Fibroblast of skin of abdomen (primary cell): ENCODE measurements at places on chromosomes 5 and 9.
A peak's percentile ranks its signal among the peaks of the same experiment; 100 is the strongest.

DNA sequence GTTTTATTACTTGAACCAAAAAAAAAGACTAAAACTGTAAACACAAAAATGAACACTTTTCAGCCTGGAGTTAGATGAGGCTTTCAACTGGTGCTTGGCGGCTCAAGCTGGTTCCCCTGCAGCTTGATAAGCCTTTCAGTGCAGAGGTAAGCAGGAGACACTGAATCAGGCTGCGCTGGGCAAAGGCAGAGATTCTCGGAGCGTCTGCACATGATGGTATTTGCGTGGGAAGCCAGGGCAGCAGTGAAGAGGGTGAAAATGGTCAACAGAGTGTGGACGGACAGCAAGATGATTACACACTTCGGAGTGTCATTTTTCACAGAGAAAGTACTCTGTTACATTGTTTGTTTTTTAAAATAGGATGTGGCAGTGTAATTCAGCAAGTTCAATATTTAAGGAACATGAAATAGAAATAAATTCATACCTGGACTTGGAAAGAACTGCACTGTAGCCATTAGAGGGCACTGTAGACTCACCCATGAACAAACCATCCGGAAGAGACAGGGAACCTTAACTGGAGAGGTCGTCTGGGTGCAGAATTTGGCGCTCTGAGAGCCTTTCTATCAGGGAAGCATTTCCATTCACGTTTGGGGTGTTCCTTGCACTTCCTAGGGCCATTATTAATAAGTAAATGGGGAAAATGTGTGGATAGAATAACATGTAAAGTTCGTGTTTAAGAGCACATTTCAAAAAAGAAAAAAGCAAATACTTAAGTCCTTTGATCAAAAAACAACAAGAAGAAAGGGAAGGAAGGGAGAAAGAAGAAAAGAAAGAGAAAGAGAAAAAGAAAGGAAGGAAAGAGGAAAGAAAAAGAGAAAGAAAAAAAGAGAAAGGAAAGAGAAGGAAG is 69.8 kb downstream of the ICE1 start:
- DNase-seq: peak; percentile 47

- no peak for DNase-seq
Measured at GRCh38 chr9:70883963-70884793, 237.2 kb downstream of the TRPM3 start.

DNA sequence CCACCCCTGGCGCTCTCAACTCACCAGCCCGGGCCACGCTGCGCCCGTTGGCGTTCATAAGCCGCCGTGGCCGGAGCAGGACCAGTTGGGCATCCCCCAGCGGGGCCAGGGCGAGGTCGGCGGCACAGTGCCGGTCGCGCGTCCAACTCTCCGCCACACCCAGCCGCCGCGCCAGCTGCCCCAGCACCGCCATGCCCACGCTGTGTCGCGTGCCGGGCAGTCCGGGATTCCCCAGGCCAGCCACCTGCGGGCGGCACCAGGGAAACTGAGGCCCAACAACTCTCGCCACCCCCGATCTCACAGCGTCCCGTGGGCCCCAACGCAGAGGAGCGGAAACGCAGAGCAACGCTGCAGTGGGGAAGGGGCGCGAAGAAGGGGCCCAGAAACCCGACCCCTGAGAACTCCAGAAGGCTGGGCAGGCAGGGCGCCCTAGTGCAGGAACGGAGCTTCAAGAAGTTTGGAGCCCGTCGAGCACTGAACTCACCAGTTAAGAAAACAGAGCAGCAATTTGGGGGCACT is 453 bp downstream of the PTRH1 start:
- no peak for DNase-seq

DNA sequence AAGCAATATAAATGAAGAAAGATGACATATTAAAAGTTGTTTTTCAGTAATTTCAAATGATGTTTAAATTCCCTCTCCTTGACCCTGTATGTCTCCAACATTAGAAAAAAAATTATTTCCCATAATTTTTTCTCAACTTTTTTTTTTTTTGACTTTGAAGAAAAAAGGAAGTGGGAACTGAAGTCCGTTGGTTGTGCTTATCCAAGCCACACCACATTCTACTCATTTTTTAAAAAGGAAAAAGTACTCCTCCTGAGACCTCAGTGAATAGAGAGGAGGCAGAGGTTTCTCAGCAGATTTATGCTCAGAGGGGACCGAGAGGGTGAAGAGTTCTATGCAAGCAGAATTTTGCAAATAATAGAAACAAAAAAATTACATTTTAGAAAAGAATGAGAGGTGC is 123.3 kb downstream of the PCSK5 start:
- no peak for DNase-seq

DNA sequence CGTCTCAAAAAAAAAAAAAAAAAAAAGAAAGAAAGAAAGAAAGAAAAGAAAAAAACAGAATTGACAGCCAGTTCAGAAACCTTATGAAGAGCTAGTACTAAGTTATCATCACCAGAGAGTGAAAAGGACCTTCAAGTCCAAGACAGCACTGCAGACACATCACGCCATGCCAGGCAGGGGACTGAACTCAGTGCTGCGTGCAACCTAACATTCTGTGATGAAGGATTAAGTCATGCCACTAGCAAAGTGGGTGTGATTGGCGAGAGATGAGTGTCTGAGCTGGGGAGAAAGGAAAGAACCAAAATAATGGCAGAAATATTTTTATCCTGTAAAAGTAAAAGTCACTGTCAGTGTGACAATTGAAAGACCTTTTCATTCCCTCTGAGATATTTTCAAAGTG is 54.7 kb downstream of the MAP1B start:
- no peak for DNase-seq

DNA sequence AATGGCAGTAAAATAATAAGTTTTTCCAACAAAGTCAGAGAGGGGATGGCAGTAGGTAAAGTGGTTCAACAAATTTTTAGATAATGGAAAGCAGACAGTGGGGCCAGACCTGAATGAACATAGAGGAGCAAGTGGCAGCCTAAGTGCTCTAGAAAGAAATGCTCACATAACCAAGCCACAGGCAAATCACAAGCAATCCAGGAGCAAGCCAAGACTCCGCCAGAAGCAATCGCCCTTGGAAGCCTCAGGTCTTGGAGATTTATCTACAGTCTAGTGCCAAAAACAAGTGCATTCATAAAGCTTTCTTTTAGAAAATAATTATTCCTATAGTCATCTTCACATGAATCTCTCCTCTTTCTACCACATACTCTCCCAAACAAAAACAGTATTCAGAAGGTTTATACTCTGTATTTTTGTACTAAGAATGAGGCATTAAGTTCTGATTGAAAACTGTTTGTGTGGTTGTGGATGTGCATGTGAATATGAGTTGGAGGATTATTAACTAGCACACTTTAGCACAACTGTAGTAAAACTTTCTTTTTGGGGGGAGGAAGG is 375.5 kb downstream of the CDH9 start:
- no peak for DNase-seq

DNA sequence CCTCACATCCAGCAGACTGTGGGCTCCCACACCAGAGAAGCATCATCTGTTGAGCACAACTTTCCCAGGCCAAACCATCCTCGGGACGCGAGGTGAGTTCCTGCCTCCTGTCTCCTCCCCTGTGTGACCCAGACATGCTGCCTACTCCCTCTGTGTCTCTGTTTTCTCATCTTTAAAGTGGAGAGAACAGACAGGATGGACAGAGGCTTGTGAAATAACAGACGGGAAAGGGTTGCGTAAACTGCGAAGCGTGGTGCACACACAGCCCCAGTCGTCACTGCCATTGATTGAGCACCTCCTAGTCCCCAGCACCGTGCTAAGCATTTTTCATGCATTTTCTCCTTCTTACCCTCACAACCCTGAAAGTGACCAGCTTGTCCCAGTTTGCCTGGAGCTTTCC is 52.1 kb upstream of the LMX1B start:
- DNase-seq: no peak

- no peak for DNase-seq
Measured at GRCh38 chr9:73024601-73025034, 71.8 kb upstream of the ALDH1A1 start.

GRCh38 chr5:150860246-150860821 is 14.0 kb downstream of the IRGM start:
- DNase-seq: no peak

DNA sequence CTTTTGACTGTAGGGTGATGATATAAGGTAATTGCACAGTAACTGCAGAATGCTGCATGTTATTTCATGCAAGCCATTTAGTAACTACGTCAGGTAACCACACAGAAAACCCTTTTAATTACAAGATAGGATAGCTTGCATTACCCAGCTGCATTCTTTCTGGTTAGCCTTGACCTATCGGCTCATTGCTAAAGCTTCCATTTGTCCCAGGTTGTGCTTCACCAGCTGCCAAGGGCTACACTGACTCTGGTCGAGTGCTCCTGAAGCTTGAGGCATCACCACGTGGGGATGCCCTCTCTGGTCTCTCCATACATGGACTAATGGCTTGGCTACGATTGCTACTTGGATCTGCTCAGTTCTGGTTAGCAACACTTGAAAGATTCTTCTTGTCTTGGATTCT is 81.1 kb upstream of the SLC12A2 start:
- no peak for DNase-seq

GRCh38 chr9:98311541-98311940 is 56.1 kb upstream of the TBC1D2 start:
- no peak for DNase-seq

DNA sequence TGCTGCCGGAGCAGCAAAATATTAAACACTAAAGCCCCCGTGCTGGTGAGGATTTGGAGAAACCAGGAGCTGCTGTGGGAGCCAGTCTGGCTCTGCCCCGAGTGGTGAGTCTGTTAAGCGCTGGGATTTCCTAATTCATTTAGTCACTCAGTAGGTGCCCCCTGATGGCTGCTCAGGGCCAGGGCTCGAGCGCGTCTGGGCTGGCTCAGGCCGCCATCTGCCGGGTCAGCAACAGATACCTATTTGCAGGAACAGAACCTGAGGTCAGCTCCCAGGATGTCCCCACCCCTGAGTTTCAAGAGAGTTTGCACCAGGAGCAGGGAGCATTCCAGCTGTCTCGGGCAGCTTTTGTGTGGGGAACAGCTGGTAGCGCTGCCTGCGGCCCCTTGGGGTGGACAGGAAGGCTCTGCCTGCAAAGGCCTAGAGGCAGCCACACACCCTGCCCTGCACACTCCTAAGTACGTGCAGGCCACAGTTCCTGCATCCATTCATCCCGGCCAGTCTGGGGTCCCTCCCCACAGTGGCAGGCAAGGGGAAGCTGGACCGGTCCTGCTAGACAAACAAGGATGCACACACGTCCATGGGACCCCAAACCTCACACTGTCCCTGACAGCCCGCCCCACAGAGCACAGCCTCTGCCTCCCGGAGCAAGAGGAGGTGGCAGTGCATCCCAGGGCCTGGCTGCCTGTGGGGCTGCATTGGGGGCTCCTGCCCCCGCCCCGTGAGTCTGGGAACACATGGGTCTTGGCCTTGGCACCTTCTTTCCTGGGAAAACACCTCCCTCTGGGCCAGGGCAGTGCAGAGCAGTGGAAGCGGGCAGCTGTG is 83.7 kb downstream of the ADAMTS2 start:
- DNase-seq: peak; percentile 27

GRCh38 chr5:34894716-34895115 is 20.6 kb downstream of the RAD1 start:
- no peak for DNase-seq

DNA sequence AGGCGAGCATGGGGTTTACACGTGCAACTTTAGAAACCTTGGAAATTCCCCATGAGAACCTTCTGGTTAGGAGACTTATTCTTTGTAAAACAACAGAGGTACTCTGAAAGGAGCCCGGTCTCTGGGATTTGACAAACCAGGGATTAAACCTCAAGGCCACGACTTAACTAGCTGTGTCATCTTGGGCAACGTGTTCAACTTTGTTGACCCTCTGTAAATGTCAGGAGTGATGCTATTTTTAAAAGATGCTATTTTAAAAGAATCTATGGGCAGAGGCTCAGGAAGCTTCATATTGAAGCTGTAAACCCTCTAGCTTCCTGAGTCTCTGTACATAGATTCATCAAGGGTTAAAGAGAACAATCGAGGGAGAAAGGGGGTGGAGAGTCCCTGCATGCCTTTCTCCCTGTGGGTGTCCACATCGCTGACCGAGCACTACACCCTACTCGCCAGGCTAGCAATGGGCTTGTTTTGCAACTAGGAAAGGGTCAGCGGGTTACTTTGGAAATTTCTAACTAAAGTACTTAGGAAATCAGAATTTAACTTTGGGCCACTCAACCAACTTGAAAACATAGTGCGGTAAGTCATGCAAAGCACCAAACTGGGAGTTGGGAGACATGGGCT is 2.1 kb downstream of the SLC36A2 start:
- DNase-seq: no peak

GRCh38 chr5:153626836-153627235 is 136.4 kb downstream of the GRIA1 start:
- no peak for DNase-seq

GRCh38 chr9:94672811-94673487 is 33.6 kb upstream of the FBP1 start:
- DNase-seq: peak; percentile 79

GRCh38 chr5:156450778-156451177 is 123.8 kb downstream of the SGCD start:
- no peak for DNase-seq

DNA sequence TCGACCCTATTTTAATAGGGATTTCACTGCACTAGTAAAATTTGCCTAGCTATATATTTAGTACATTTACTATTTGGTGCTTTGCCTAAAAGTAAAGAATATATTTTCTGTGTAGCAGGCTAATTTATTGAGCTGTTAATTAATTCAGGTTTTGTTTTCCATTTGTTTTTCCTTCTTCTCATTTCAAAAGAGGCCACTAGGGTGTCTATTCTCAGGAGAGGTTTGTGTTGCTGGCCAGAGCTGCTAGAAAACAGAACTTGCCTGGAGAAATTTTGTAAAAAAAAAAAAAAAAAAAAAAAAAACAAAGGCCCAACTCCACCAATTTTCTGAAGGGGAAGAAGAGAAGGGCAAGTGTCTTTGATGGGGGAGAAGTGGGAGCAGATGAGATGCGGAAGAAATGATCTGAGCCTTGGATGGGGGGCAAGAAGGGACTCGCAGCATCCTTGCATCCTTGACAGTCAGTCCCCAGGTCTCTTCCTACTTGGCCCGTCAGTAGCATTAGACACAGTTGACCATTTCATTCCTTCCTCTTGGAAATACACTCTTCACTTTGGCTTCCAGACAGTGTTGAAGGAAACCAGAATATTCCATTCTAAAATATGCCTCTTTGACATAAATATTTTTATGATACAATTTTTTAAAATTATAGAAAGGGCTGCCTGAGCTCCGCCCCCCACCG is 318.5 kb downstream of the TRPM3 start:
- DNase-seq: no peak

DNA sequence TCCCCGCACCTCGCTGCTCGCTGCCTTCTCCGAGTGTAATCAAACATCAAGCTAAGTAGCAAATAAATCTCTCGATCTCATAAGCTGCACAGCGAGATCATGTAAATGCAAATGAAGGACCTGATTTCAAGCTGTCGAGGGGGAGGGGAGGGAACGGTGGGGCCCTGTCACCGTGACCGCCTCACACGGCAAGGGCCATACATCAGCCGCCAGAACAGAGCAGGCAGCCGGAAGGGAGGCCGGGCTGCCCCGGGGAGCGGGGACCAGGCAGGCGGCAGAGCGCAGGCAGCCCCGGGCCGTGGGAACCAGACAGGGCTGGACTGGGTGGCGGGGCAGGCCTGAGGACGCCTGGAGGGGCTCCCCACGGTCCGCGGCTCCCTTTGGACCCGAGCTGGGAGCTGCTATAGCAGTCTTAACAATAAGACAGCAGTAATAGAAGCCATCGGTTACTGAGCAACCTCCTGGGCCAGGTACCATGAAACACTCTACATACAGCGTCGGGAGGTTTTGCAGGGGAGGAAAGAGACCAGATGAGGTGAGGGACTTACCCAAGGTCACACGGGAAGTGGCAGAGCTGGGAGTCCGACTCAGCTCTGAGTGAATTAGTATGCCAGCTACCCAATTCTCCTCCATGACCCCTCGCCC is 76.8 kb downstream of the CFAP77 start:
- no peak for DNase-seq
